Activated T-helper 1 cell treated with anti-CD3 and anti-CD28 coated beads, Interleukin-12 subunit alpha, Interleukin-12 subunit beta, Interleukin-2, Interleukin-4 antibody, amounts not matched to agents 30 ng/mL and 10 ng/mL and 1 ng/mL, durations not matched to agents 14 hours and 24 hours and 36 hours (primary cell): ENCODE measurements at places on chromosomes 12 and 14. TPM values are rescaled to one million over a fixed set of nuclear protein-coding genes. Genes with fewer than 3 reads are reported as not detected.

Gene KLRC2
- not detected in 2 replicates for total RNA-seq

Gene TGM1
- 4.1 and 4.8 TPM in 2 replicates for total RNA-seq

Gene SLC10A1
- not detected in 2 replicates for total RNA-seq

Gene KRT4
- total RNA-seq = not detected in 2 replicates

Gene CELA1
- not detected in 2 replicates for total RNA-seq

Gene CMA1
- total RNA-seq = not detected in 2 replicates

Gene P2RX2
- not detected in 2 replicates for total RNA-seq

Gene RASSF8
- total RNA-seq = 0.12 and 0.13 TPM in 2 replicates

Gene TSPAN11
- total RNA-seq = not detected in 2 replicates

Gene TMCC3
- 0.08 and 0.12 TPM in 2 replicates for total RNA-seq

Gene PDE3A
- total RNA-seq = not detected in 2 replicates

Gene HOXC12
- total RNA-seq = not detected in 2 replicates

Gene NKX2-1
- not detected in 2 replicates for total RNA-seq

Gene TMEM52B
- total RNA-seq = not detected in 2 replicates

Gene ZBTB1
- 41.2 and 46.8 TPM in 2 replicates for total RNA-seq

- DNase-seq = no peak
These were observed 12.8 kb downstream of the VCPKMT start for GRCh38 chr14:50103558-50103957.

DNA sequence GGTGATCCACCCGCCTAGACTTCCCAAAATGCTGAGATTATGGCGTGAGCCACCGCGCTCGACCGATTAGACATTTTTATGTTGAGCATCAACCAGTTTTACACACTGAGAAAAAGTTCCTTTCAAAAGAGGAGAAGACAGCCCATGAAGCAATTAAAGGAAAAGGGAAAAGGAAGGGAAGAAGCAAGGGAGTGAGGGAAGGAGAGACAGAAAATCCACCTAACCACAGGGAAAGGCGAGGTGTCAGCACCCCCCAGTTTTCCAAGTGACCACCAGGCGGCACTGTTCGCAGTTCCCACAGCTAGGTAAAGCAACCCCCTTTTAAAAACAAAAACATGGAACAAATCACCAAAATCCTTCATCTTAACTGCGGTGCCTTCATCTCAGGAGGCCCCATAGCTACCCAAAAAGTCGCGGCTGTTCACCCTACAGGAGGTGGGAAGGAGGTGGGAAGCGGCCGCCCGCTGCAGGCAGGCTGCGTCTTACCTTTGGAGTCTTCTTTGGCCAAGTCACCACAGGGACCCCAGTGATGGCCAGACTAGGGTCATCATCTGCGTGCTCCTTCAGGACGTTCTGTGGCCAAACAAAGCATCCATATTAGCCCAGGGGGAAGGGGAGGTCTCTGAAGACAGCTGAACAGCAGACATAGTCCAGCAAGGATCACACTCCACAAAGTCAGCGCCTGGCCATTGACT is 86.6 kb downstream of the KDM2B start:
- DNase-seq = peak; percentile 15

- no peak for DNase-seq
These were observed 26.0 kb downstream of the TBX3 start for GRCh38 chr12:114658002-114658441.

- no peak for DNase-seq
These were observed 15.0 kb upstream of the TMEM30B start for GRCh38 chr14:61296151-61296550.

DNA sequence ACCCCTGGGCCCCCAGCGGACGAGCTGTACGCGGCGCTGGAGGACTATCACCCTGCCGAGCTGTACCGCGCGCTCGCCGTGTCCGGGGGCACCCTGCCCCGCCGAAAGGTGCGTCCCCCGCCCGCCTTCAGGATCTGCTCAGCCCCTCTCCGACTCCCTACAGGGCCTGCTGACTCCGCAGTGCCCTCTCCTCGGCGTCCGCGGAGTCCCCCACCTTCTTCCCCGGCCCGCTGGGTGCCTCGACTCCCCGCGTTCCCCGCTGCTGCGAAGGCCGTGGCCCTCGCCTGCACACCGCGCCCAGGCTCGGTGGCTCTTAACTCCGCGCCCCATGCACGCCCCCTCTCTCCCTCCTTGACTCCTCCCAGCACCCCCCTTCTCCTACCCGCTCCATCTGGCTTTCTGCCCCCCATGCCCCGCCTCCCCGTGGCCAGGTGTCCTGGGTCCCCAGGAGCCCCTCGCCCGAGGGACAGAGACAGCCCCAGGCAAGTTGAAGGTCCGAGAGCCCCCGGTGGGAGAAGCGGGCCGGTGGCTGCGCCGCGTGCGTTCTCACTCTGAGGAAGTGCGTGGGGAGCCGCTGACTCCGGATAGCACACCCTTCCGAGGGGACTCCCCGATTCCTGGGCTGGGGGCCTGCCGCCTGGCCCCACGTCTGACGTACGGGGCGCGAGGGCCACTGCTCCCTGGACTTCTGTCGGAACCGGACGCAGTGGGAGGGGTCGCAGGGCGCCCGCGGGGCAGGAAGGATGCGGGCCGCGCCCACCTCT is 594 bp downstream of the TAMALIN start:
- peak; percentile 11 for DNase-seq

DNA sequence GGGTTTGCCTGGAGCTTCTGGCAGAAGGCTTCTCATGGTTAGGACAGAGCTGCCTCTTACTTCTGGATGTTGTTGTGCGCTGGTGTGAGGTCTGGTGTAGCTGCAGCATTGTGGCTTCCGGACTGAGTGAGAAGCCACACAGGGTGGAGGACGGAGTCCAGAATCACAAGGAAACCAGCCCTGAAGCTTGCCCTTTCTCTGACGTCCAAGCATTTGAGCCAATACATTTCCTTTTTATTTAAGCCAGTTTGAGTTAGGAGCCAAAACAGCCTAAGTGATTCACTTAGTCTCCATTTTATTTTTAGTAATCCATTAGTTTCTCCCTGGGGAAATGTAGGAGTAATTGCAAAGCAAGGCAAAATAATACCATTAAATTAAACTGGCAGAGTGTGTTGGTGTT is 402.4 kb upstream of the RGS6 start:
- no peak for DNase-seq

- DNase-seq = peak; percentile 18
These were observed 47.4 kb downstream of the IFNG-AS1 start for GRCh38 chr12:68036642-68037041.

DNA sequence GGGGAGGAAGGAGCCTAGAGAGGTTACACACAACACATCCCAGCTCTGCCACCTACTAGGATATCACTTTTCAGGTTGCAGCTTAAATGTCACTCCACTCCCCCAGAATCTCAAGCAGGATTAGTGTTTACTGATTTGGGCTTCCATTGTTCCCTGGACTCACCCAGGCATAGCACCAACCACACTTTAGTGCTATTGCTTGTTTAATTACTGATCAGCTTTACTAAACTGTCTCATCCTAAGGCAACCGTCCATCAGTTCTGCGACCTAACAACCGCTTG is 6.1 kb upstream of the KRT18 start:
- DNase-seq = no peak

DNA sequence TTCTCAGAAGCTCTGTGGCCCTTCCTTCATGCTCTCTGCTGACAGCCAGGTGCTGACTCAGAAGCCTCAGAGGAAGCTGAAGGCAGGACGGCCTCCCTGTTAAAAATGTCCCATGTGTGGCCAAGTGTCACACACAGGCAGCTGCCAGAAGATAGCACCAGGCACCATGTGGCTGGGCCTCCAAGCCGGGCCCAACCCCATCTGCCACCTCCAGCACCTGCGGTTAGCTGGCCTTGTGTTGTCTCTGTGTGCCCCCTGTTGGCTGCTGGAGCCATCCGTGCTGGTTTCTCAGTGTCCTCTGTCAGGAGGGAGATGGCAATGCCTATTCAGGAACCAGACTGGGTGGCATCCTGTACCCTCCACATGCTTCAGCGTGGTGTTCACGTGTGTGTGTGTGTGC is 63.2 kb downstream of the TSPAN11 start:
- DNase-seq = no peak

- no peak for DNase-seq
These were observed 17.5 kb downstream of the ANAPC5 start for GRCh38 chr12:121334513-121335343.

DNA sequence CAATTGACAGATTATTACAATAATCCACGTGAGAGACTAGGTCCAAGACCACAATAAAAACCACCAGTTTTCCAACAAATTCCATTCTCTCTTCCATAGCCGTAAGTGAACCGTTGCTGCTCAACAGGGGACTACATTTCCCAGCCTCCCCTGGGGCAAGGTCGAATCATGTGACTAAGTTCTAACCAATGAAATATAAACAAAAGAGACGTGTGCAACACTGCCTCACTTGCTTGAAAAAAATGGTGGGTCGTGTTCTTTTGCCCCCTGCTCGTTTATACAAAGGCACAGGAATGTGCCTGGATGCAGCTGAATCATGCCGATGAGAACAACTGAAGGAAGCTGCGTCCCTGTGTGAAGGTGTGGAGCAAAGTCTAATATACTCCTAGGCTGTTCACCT is 51.1 kb downstream of the HSPB8 start:
- no peak for DNase-seq

DNA sequence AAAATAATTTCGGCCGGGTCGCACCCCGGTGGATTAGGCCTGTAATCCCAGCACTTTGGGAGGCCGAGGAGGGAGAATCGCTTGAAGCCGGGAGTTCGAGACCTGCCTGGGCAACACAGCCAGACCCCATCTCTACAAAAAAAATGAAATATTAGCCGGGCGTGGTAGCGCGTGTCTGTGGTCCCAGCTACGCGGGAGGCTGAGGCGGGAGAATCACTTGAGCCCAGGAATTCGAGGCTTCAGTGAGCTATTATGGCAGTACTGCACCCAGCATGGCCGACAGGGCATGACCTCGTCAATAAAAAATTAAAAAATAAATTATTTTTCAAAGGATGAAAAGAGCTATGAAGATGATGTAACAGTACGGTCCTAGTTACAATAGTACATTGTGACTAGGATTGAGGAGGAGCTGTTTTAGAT is 523 bp downstream of the GTF2H3 start:
- DNase-seq = no peak

GRCh38 chr12:34290381-34290995 is 268.2 kb downstream of the ALG10 start:
- no peak for DNase-seq

DNA sequence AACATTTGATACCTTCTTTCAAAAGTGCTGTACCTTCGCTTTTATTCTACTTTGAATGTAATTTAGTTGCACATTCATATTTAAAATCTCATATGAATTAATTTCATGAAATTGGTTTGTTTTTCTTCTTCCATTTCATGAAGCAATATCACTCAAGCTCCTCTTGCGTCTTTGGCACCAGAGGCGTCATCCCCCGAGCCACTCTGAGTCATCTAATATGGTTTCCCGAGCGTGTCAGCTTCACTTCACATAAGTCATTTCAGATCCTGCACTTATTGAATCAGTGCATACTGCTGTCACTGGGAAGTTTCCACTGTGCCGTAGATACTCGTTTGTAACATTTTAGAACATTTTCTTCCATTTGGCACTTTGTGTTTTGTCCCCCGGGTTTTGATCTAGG is 105.6 kb downstream of the SLC25A47 start:
- no peak for DNase-seq

DNA sequence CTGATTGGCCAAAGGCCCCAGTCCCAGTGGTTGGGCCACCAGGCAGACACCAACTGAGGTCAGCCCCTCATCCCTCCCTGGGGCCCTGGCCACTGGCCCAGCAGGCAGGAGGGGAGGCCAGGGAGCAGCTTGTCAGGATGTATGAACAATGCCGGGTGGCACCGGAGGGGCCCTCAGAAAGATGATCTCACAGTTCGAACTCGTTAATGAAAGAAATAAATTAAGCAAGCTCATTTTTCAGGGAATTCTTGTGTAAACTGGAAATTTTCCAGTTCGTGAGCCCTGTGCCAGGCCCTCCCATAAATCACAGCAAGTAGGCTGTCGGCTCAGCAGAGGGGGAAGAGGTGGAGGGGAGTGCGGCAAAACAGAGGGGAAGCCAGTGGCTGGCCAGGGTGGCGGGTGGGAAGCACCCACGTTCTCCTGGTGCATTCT is 177.0 kb upstream of the VASH1 start:
- DNase-seq = no peak

- DNase-seq = no peak
These were observed 48.7 kb upstream of the TRAF3 start for GRCh38 chr14:102728501-102728900.

- no peak for DNase-seq
These were observed 117.0 kb downstream of the NCOR2 start for GRCh38 chr12:124450376-124450750.

DNA sequence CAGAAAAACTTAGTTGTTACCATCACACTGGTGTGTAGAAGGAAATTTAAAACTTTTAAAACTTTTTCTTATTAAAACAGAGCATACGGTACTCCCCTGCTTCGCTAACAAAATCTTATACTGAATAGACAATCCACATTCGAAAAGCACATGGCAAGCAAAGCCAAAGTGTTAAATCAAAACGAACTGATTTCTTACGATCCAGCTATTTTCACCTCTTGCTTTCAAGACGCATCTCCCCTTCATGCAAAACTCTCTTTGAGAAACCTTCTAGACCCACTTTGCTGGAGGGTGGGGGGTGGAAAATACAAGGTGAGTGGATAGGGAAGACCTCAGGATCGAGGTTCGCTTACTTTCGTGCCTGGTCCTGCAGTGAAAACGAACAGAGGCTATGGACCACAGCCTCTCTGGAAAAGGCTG is 328 bp downstream of the INTS13 start:
- DNase-seq = no peak

- DNase-seq = no peak
These were observed 841.7 kb downstream of the DIO2 start for GRCh38 chr14:79369359-79370332.

DNA sequence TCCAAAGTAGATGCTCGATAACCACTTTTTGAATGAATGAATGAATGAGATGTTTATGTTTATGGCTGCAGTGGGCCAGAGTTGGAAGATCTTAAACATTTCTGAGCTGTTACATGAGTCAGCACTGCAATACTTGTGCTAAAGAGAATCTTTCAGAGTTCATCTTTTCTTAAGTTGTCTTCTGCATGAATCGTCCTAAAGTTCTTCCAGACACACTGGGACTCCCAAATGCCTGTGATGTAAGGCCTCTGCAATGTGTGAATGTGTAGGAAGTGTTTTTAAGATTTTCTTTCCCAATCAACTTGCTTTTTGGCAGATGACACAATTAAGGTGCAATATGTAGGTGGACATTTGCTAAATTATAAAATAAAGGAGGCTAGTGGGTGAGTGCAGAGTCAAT is 50.3 kb upstream of the TRIM9 start:
- DNase-seq = no peak

- no peak for DNase-seq
These were observed 7.9 kb downstream of the MBD6 start for GRCh38 chr12:57530396-57531142.

- no peak for DNase-seq
These were observed 12.3 kb downstream of the GTF2A1 start for GRCh38 chr14:81208489-81208888.
